Natural killer cell treated with Interleukin-12 subunit alpha and Interleukin-12 subunit beta and Interleukin-15 and Interleukin-18, amount 100 ng/mL, for 72 hours (primary cell): ENCODE measurements at places on chromosomes 11 and 22. TPM values are rescaled to one million over a fixed set of nuclear protein-coding genes. Genes with fewer than 3 reads are reported as not detected.

HBD gene
- total RNA-seq = not detected

PLAAT5 gene
- 0.36 TPM for total RNA-seq

KDELR3 gene
- total RNA-seq = 0.26 TPM

INSC gene
- 0.55 TPM for total RNA-seq

GRCh38 chr11:12381875-12382274, 4.5 kb downstream of the PARVA start:
- DNase-seq = no peak

DNA sequence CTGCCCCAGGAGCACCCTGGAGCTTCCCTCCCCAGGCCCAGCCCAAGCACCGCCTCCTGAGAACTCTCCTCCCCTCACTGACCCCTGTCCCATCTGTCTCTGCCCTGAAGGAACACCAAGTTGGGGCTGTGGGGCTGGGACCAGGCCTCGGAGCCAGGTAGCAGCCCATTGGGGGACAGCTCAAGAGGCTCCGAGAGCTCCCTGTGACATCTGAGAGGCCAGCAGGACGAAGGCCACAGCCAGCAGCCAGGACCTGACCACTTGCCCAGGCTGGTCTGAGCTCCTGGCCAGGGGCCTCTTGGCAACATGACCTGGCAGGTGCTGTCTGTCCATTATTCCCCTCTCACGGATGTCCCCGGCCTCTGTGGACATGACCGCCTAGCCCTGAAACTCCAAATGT, 33.7 kb downstream of the IGF2 start:
- DNase-seq = no peak

GRCh38 chr11:128412847-128413791, 174.2 kb downstream of the ETS1 start:
- no peak for DNase-seq
